ENCODE measurements at places on chromosomes 3 and 15.

- no peak for DNase-seq
Measured at GRCh38 chr15:60544581-60545264, 65.8 kb upstream of the ICE2 start.

DNA sequence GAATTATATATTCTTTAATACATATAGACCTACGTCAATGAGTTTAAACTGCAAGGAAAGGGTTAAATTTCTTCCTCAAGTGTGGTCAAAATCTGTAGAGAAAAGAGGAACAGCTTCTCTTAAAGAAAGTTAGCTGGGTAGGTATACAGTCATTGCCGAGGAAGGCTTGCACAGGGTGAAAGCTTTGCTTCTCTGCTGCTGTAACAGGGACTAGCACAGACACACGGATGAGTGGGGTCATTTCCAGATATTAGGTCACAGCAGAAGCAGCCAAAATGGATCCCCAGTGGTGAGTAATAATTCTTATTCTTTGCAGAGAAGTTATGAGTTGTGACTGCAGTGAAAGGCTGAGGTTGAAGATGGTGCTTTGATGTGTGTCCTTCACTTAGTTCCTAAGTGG is at the start of gene CD86:
Gene CD86 (plus strand): TSS at position 148 of the 400 bp plus-strand sequence. CDS start 128 bp downstream, at position 276.
- DNase-seq = no peak

DNA sequence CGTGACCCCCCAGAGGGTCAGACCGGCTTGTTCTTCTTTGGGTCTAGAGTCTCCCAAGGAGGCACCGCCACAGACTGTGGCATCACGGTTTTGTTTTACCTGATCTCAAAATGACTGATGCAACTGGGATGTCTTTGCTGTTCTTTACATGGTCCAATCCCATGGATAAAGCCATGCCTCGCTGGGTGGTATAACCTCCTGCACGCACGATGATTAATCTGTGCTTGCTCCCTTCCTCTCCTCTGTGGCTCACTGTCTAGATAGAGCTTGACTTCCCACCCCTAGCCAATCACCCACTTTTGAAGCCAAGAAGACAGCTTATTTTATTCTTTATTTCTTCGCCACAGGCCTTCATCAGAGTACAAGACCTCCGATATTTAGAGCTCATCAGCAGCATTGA is 36.6 kb upstream of the RHO start:
- DNase-seq = no peak

DNA sequence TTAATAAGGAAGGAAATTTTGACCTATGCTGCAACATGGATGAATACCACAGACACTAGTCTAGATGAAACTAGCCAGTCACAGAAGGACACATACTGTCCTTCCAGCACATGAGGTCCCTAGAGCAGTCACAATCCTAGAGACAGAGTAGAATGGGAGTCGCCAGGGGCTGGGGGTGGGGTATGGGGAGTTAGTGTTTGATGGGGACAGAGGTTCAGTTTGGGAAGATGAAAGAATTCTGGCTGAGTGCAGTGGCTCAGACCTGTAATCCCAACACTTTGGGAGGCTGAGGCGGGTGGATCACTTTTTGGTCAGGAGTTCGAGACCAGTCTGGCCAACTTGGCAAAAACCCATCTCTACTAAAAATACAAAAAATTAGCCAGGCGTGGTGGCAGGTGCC is 99.2 kb downstream of the TPRA1 start:
- DNase-seq = no peak

GRCh38 chr15:92163641-92164040 is 230.0 kb upstream of the ST8SIA2 start:
- DNase-seq = no peak

DNA sequence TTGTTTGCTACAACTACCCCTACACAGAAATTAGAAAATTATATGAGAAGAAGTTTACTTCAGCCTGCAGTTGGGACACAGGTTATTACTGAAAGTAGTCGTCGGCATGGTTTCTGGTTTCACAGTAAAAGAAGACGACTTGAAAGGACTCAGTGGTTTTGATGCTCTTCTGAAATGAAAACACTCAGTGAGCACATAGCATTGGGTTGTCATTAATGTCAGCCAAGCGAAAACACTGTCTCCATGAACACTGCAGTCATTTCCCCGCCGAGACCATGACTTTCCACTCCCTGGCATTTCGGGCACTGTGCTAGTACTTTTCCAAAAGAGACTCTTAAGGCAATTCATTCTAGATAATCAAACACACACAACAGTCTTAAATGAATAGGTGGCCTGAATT is 69.2 kb upstream of the ICE2 start:
- no peak for DNase-seq

- DNase-seq = no peak
Measured at GRCh38 chr3:53182764-53183355, 21.9 kb downstream of the PRKCD start.

DNA sequence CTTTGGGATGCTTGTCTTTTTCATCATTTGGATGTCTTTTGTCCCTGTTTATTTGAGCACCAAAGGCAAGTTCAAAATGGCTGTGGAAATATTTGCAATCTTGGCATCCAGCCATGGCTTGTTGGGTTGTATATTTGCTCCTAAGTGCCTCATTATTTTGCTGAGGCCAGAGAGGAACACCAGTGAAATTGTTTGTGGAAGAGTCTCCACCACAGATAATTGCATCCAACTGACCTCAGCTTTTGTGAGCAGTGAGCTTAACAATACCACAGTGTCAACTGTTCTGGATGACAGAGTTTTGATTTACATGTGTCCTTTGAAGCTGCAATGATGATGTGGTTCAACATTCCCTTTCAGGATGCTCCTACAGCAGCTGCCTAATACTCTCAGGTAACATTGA is 83.0 kb upstream of the KCNAB1 start:
- DNase-seq = no peak

DNA sequence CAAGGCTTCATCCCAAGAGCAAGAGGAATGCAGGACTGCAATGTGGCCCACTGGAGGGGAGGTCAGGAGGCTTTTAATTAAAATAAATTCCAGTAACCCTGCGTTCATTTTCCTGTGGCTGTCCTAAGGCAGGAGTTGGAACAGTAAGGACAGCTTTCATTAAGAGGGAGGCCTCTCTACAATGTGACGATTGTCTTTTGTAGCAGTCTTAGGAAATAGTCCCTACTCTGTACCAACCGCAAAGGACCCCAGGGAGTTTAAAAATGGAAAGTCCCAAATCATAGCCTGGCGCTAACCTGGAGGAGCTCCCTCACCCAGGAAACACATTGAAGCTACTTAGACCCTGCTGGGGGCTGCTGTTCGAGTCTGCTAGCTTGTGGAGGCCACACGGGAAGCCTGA is 62.8 kb downstream of the SYNM start:
- DNase-seq = no peak

GRCh38 chr3:151393146-151393830 is 8.7 kb upstream of the P2RY12 start:
- DNase-seq = no peak

- no peak for DNase-seq
Measured at GRCh38 chr3:16254916-16255315, 9.8 kb downstream of the DPH3 start.

GRCh38 chr3:39186692-39187151 is 5.7 kb downstream of the XIRP1 start:
- DNase-seq = no peak

DNA sequence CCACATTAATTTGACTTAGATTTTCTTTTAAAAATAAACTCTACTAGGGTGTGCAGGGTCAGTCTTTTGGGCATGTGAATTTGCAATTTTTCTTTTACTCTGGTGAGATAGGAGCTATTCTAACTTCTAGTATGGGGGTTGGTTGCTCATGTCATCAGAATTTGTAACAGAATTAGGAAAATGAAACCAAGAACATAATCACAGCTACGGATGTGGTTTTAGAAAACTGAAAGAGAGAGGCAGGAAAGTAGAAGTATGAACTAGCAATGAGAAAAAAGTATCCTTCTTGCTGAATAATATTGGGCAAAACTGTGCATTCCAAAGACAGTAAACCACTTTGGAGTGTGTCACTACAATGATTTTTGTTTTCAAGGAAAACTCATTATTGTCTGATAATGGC is 43.3 kb downstream of the ADPGK start:
- no peak for DNase-seq

GRCh38 chr3:78856164-78856563 is 911.6 kb downstream of the ROBO1 start:
- no peak for DNase-seq

GRCh38 chr15:28289694-28290463 is 32.1 kb downstream of the HERC2 start:
- DNase-seq = no peak

GRCh38 chr15:42010434-42010833 is 10.4 kb downstream of the PLA2G4E start:
- DNase-seq = no peak

DNA sequence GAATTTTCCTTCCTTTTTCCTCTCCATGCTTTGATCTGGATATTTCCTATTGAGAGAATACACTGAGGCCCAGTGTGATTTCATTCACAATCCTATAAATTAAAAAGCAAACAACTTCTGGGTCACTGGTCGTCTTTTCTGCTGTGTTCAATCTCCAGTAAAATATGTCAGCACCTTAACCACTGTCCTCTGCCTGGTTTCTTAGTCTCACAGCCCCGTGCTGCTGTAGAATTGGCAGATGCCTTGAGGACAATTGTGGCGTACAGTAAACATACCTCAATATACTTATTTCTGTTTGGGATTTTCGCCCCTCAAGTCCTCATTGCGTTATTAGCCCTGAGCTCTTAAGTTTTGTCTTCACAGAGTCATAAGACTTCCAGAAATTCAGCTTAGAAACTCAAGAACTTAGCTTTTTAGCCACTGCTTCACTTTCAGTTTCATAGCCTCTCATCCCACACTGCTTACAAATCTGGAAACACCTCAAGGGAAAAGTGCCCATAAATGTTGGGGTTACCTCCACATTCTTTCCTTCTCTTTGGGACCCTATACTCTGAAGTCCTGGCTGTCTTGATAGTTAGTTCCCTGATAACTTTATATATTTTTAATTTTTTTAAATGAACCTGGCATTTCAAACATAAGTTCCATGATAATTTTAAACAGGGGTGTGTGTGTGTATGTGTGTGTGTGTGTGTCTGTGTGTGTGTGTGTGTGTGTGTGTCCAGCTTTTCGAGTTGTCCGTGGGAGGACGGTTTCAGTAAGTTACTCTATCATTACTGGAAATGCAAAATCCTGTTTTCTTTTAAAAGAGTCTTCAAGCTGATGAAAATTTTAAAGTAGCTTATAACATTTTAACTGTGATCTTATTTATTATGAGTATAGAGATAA is 238.4 kb upstream of the CTDSPL start:
- no peak for DNase-seq

DNA sequence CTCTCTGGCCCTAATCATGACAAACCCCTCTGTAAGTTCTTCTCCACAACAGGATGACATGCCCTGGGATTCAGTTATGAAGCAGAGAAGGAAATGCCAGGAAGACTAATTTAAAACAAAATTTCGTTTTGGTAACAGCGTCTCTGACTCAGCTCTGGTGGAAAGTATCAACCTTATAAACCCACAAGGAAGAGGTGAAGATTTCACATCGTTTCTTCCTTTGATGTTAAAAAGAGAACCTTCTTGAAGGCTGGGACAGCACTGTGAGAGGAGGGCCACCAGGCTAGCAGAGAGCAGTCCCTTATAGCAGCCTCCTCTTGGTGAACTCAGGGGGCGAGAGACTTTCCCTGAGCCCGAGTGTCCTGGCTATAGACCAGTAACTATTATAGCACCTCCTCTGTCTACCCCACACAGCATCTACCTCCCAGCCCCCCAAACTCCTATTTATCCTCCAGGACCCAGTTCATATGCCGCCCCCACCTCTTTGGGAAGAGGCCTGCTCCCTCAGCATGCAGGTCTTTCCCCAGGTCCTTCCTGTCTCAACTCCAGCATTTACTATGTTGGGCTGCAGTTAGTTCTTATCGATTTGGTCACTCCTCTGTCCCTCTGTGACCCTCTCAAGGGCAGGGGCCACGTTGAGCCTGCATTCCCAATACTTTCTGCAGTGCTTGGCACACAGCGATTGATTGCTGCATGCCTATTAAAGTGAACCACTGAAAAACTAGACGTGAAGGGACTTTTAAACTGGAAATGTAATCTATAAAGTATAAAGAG is 321.5 kb upstream of the ICE2 start:
- no peak for DNase-seq

GRCh38 chr15:47570881-47571640 is 146.2 kb upstream of the SEMA6D start:
- no peak for DNase-seq

DNA sequence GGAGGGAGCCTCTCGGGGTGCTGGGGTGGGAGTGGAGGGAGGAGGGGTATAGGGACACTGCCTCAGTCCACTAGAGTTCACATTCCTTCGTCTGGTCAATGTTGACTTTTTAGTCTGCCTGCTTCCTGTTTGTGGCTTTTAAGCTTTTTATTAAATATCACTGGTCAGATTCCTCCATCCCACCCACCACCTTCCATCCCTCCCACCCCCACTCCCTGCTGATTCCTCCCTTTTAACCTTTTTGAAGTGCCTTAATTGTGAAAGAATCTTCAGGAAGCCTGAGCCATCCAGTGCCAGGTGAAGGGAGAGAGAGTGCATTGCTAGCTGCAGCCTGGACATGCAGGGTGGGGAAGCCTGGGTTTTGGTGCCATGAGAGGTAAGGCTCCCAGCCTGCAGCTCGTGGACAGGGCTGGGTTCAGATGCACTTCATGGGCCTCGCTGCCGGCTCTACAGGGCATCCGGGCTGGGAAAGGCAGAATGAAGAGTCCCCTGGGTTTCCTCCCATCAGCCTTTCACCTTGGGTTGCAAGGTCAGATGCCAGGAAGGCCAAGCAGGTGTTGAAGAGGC is 105.9 kb downstream of the DNAJB8 start:
- no peak for DNase-seq

DNA sequence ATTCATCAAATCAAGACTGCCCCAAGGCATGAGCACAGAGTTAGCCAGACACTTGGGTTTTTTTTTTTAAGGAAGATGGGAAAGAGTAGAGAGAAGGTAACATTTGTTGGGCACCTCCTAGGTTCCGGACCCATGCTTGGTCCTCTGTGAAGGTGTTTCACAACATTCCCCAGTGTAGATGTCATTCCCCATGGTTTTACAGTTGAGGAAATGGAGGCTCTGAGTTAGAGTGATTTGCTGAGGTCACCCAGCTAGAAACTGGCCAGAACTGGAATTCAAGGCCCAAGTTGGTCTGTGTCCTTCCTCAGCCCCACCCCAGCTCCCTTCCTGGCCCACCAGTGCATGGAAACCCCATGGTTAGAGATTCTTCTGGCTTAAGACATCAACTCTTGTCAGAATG is 19.9 kb downstream of the WNT7A start:
- DNase-seq = no peak

DNA sequence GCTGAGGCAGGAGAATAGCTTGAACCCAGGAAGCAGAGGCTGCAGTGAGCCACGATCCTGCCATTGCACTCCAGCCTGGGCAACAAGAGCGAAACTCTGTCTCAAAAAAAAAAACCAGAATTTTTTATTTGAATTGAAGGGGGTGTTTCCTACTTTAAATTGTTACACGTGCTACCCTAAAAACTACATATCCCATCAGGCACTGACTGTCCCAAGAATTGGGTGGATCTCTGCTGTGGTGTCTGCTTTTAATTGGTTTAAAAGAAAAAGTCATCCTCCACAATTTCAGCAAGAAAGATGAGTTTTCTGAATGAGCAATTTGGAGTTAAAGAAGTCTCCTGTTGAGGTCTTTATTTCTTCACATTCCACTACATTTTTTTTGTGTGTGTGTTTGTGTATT is 2.1 kb downstream of the PDIA3 start:
- no peak for DNase-seq

- peak; percentile 50 for DNase-seq
Measured at GRCh38 chr3:8784676-8785435, 15.4 kb upstream of the OXTR start.

GRCh38 chr15:75989045-75989444 is 23.2 kb downstream of the NRG4 start:
- no peak for DNase-seq

GRCh38 chr15:94887391-94887790 is 656.0 kb downstream of the MCTP2 start:
- no peak for DNase-seq

Measured in smooth muscle cell of the brain vasculature (primary cell).